ENCODE measurements at places on chromosomes 4 and X.

- DNase-seq = no peak
These were observed 7.8 kb upstream of the RRAGB start for GRCh38 chrX:55709735-55710134.

GRCh38 chr4:5711479-5712184 is 631 bp downstream of the EVC start:
- DNase-seq = no peak

GRCh38 chr4:154559494-154560418 is 3.1 kb upstream of the FGB start:
- no peak for DNase-seq

DNA sequence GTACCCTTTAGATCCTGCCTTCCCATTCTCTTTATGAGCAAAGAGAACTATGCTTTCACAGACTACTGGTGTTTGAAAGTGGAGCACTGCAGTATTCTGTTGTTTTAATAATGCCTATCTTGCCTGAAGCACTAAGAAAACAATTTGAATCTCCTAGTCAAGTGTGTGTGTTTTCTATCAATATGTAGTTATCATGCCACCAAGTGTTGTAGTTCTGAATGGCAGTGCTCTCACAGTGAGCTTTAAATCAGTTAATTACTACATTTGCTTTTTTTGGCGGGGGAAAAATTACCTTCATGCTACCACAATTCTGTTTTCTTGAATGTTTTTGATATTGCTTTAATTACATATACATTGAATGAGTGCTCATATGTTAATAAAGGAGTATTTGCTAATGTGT is 143.6 kb upstream of the FAM47A start:
- DNase-seq = no peak

DNA sequence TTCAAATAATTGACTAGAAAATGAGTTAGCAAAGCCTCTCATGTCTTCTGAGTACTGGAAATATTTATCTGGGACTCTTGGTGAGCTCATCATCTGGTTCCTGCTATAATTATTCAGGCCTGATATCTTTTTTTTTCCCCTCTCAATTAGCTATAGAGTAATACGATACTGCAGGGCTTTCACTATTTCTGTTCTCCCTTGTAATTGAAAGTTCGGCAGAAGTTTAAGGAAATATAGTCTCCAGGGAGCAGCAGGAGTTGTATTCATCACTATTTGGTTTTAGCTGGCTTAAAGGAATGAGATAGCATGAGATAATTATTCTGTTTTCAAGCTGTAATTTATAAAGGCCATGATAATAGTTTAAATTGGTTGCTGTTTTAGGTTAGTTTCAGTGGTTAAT is 378.6 kb upstream of the EPHA5 start:
- no peak for DNase-seq
